Stimulated activated CD8-positive, alpha-beta memory T cell treated with anti-CD3 and anti-CD28 coated beads, Interleukin-7, amount 100 ng/mL, for 4 hours (primary cell): ENCODE measurements at places on chromosomes 1 and 21.

DNA sequence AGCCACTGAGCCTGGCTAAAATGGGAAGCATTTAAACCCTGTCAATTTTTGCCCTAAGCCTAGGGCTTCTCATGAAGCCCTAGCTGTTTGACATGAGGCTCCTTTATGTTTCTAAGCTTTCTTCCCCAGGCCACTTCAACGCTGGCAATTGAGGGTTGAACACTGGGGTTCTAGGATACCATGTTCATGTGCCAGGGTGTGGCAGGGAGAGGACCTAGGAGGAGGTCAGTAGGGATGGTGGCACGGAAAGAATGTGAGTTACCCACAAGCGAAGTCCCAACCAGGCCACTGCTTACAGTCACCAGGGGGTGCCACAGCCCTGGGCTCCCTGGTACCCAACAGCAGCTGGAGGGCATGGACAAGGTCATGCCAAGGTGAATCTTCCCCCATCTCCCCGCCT, 90.8 kb upstream of the AJAP1 start:
- DNase-seq: no peak

DNA sequence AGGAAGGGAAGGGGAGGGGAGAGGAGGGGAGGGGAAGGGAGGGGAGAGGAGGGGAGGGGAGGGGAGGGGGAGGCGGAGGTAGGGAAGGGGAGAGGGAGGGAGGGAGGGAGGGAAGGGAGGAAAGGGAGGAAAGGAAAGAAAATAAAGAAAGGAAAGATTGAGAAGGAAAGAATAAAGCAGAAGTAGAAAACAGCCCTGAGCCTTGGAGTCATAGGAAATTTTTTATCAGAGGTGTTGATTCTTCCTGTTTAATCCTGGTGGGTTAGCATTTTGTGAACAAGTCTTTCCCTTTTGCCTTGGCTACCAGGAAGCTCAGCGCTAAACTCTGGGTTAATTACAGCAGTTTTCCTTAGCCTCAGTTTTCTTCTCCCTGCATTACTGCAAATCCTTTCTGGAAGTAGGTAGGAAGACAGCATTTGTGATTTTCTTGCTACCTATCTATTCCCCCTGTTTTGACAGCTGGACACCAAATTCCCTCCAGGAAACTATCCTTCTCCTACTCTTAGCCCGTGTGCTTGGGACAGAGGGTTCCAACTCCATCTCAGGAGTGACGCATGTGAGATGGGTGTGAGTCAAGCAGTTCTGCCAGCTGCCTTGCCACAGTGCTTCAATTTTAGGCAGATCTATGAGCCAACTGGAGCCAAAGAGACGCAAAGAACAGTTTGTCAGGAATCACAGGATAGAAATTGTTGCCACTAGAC, 26.9 kb downstream of the TOMM20 start:
- no peak for DNase-seq

GRCh38 chr1:211474451-211474850, 17.5 kb downstream of the RD3 start:
- DNase-seq: no peak

GRCh38 chr1:44855742-44856141, 12.7 kb upstream of the PTCH2 start:
- no peak for DNase-seq

GRCh38 chr1:13549521-13549920, 34.1 kb upstream of the PDPN start:
- no peak for DNase-seq

DNA sequence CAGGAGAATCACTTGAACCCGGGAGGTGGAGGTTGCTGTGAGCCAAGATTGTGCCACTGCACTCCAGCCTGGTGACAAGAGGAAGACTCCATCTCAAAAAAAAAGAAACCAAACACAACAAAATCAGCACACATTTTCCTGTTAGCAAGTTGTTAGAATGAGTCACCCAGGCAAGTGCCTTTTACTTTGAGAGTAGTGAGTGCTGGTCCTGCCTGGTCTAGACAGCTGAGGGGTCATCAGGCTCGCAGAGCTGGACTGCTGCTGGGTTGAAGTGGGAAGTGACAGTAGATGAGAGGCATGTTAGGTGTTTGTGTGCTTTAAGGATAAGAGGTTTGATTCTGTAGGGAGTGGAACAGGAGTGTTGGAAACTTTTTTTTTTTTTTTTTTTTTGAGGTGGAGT, 31.9 kb downstream of the GNPAT start:
- DNase-seq: no peak

DNA sequence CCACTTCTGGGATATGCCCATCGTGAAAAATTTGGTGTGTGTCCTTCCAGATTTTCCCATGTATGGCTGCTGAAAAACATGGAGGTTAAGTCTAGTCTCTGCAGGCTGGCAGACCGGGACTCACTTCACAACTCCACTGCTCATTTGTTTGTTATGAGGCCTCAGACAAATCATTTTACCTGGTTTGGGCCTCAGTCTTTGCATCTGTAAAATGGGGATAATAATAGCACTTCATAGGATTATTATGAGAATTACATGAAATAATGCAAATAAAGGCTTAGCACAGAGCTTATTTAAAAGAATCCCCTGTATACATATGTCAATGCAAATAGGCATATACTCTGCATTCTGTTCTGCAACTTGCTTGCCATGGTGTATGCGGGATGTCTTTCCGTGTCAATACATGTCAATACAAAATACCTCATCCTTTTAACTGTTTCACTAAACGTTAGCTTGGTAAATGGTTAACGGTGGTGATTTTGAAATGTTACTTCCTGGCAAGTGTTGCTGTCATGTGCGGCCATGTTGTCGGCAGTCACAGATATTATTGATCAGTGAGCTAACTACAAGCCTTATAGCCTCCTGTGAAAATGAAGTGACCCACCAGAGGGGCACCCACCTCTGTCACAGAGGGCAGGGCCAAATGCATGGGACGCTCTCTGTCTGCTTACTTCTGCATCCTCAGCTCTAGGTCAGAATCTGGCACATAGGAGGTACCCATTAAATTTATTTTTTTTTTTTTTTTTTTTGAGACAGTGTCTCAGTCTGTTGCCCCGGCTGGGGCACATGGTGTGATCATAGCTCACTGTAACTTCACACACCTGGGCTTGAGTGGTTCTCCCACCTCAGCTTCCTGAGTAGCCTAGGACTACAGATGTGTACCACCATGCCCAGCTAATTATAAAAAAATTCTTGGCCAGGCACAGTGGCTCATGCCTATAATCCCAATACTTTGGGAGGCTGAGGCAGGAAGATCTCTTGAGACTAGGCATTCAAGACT, 4.3 kb downstream of the LCK start:
- DNase-seq: no peak

- DNase-seq: no peak
Observed at GRCh38 chr1:195520757-195521156, 1087.5 kb downstream of the KCNT2 start.

- DNase-seq: no peak
Observed at GRCh38 chr1:63758791-63759190, 15.0 kb upstream of the ROR1 start.

DNA sequence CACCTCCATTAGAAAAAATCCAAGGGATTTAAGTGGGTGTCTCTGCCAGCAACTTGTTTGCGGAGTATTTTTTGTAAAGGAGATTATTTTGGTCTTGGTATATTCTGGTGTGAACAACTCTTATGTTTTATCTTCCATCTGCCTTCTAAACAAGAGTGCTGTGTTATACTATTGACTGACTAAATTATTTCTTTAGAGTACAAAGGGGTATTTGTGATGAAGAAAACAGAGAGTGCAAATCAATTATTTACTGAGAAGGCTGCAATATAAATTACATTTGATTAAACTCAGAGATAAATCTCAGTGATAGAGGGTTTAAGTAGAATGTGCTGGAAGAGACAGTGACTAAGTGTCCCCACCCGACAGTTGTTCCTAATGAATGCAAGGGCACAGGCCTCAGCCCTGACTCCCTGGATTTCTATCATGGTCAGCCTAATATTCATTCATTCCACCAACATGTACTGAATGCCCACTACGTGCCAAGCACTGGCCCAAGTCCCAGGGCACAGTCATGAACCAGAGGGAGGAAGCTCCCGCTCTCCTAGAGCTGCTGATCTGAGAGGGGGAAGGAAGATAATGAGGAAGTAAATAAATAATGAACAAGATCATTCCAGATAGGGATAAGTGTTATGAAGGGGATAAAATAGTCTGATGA, 196.9 kb upstream of the C8B start:
- DNase-seq: no peak

DNA sequence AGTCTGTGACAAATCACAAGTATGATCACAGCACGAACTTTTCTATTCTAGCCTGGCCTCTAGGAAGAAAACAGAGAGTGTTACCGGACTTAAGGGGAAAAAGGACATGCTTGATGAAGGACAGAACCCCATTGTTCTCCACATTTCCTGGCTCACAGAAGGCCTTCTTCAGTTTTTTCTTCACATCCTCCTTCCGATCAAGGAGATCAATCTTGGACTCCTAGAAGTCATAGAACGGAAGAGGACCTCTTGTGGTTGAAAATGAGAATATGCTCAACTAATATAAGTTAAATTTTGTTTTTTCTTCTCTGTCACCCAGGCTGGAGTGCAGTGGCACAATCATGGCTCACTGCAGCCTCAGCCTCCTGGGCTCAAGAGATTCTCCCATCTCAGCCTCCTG, 30.3 kb downstream of the YARS1 start:
- no peak for DNase-seq

- DNase-seq: no peak
Observed at GRCh38 chr1:50735443-50735842, 224.6 kb downstream of the FAF1 start.

- no peak for DNase-seq
Observed at GRCh38 chr1:211546543-211546942, 32.4 kb downstream of the SLC30A1 start.

- DNase-seq: no peak
Observed at GRCh38 chr1:223453902-223454301, 60.7 kb downstream of the CCDC185 start.

DNA sequence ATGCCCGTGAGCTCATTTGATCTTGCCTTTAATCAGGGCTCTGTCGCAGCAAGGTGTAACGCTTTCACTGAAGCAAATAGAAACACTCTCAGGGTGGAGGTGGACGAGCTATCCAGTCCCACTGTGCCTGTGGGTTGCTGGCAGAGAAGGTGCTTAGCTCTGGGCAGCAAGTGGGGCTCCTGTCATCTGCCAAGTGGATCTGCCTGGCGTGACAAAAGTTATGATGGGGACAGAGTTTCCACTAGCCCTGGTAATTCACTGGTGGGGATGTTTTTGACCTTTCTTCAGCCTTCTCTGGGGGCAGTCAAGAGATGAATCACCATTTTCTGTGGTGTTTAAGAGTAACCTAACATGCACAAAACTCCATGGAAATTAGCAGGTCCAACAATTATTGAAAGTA, 71.3 kb upstream of the EDEM3 start:
- no peak for DNase-seq

- no peak for DNase-seq
Observed at GRCh38 chr1:155022927-155023236, 10.7 kb downstream of the DCST2 start.

DNA sequence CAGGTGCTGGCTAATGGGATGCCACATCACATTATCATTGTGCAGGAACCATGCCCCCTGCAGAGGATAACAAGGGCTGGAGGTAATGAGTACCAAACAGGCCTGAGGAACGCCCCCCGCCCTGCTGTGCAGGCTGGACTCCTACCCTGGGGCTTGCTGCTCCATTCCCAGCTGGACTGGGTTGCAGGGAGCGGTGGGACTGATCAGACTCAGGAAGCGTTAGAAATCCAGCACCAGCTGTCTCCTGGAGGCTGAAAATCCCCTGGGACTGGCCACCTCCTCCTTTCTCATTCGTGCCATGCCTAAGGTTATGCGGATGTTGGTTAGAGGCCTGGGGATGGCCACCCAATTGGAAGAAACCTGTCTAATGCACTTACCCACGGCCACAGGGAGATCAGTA, 36.9 kb upstream of the POU3F1 start:
- DNase-seq: no peak
